ENCODE measurements at places on chromosomes 3 and 15. TPM values are rescaled to one million over a fixed set of nuclear protein-coding genes. Genes with fewer than 3 reads are reported as not detected.
A peak's percentile ranks its signal among the peaks of the same experiment; 100 is the strongest.

Gene NEK10
- 2.8 TPM for total RNA-seq

Gene INTS14
- 51.8 TPM for total RNA-seq

Gene KCNH8
- 0.03 TPM for total RNA-seq

Gene AGBL1
- total RNA-seq: not detected

Gene SEMA5B
- not detected for total RNA-seq

Gene TRPM1
- not detected for total RNA-seq

Gene ADCY5
- 1.6 TPM for total RNA-seq

Gene CLDN1
- 14.2 TPM for total RNA-seq

GRCh38 chr3:114320246-114320645 is 26.4 kb downstream of the TIGIT start:
- no peak for DNase-seq

GRCh38 chr15:84781495-84781894 is 33.1 kb downstream of the ZNF592 start:
- no peak for DNase-seq

- DNase-seq: no peak
Measured at GRCh38 chr3:180922242-180922641, 9.8 kb downstream of the FXR1 start.

- no peak for DNase-seq
Measured at GRCh38 chr3:179720196-179720595, 67.4 kb downstream of the USP13 start.

DNA sequence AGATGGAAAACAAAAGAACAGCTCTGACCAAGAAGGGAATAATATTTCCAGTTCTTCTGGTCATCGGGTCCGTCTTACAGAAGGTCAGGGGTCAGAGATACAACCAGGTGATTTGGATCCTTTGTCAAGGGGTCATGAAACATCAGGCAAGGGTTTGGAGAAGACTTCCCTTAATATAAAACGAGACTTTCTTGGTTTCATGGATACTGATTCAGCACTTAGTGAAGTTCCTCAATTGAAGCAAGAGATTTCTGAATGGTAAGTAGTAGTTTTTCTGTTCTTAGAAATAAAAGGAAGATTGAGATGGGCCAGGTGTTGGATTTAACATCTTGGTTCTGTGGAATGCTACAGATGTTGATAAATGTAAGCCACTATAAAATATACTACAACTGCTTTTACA is 9.5 kb downstream of the MGA start:
- DNase-seq: no peak

GRCh38 chr3:40848421-40848820 is 323.7 kb downstream of the ZNF621 start:
- no peak for DNase-seq

DNA sequence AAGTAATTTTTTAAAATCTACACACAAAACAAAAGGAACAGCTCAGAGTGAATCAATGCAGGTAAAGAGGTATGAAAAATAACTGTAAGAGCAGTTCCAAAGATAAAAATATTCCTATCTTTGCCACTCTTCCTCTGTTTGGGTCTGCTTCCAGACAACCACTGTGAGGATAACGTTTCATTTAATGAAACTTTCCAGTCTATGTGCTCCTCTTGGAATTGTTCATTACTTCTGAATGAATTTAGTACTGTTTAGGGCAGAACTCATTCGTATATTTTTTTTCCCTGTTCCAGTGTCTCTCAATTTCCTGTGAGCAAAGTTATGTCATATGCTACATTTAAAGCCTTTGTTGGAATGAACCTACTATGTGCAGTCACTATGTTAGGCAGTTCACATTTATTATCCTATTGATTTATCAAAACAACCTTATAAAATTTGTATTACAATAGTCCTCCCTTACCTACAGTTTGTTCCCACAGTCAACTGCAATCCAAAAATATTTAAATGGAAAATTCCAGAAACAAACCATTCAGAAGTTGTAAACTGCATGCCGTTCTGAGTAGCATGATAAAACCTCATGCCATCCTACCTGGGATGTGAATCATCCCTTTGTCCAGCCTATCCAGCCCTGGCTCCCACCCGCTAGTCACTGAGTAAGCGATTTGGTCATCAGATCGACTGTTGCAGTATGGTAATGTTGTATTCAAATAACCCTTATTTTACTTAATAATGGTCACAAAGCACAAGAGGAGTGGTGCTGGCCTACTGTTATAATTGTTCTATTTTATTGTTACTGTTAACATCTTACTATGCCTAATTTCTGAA is 98.1 kb downstream of the TMCC1 start:
- no peak for DNase-seq

GRCh38 chr3:137642831-137643230 is 121.3 kb upstream of the SOX14 start:
- no peak for DNase-seq

DNA sequence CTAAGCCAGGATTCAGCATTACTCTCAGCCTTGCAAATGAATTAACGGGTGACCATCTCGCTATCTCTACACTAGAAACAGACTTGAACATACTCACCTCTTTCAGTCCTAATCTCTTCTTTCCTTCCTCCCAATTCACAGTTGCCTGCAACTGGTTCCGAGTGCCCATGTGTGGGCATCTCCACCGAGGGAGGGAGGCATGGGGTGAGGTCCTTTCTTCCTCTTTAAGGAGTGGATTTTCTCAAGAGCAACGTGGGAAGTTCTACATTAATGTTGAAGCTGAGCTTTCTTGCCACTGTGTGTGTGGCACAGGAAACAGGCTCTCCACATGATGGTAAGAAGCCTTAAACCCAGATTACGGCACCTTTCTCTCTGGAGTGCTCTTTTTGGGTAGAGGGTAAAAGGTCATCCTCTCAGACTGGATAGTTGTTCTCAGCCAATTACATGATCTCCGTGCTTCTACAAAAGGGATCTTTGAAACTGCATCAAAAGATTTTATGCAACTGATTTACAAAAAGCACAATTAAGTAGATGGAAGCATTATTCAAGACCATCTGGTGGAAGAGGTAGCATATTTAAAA is 286.8 kb upstream of the NR2F2 start:
- DNase-seq: no peak

- no peak for DNase-seq
Measured at GRCh38 chr3:40765884-40766283, 241.1 kb downstream of the ZNF621 start.

- no peak for DNase-seq
Measured at GRCh38 chr3:64520334-64520733, 167.5 kb downstream of the ADAMTS9 start.

DNA sequence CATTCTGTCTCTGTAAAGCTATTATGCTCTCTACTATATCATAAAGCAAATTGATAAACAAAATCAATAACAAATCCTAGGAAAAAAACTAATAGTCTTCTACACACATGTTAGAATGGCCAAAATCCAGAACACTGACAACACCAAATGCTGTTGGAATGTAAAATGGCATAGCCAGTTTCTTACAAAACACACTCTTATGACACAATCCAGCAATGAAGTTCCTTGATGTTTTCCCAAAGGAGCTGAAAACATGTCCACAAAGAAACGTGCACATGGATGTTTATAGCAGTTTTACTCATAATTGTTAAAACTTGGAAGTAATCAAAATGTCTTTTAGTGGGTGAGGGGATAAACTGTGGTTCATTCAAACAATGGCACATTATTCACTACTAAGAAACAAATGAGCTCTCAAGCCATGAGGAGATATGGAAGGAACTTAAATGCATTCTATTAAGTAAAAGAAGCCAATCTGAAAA is 32.7 kb downstream of the CADM2 start:
- no peak for DNase-seq

DNA sequence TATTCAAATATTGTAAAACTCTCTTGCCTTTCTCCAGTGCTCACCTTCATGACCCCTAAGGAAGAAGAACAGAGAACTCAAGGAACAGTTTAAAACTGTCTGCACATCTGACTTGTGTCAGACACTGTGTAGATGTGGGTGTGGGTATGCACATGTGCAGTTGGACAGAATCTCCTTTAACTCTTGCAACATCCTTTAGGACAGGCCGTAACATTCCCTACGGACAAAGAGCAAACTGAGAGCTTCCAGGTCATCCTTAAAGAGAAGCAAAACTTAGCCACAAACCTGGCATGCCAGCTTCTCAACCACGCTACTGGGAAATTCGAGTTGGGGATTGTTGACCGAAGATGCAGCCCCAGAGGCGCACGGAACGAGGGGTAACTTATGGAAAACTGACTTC is 4.1 kb upstream of the SFMBT1 start:
- DNase-seq: no peak

DNA sequence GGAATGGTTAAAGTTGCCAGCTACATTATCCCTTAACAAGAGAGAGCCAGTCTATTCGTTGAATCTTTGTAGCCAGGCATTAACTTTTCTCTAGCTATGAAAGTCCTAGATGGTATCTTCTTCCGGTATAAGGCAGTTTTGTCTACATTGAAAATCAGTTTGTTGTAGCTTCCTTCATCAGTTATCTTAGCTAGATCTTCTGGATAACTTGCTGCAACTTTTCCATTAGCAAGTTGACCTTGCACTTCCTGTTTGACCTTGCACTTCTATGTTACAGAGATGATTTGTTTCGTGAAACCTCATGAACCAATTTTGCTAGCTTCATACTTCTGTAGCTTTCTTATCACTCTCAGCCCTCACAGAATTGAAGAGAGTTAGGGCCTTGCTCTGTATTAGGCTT is 24.1 kb downstream of the TOPAZ1 start:
- no peak for DNase-seq

GRCh38 chr3:150428562-150428961 is 20.5 kb downstream of the TSC22D2 start:
- DNase-seq: no peak

DNA sequence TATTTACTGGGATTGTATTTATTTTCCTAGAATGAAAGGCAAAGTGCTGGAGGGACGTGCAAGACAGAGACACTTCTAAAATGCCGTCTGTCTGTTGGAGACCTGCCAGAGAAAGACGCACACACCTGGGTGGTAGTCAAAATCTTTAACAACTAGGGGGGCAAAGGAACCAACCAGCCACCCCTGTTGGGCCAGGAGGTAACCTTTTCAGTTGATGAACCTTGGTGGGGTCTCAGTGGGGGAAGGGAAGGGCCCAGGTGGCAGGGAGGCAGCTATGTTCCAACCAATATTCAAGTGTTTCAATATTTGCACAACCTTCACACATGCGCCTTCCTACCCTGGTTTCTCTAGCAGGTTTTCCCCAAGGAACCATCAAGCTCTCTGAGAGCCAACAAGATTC is 99.0 kb downstream of the MEGF11 start:
- no peak for DNase-seq

- peak; percentile 84 for DNase-seq
Measured at GRCh38 chr3:197298945-197299854, 788 bp upstream of the DLG1 start.

DNA sequence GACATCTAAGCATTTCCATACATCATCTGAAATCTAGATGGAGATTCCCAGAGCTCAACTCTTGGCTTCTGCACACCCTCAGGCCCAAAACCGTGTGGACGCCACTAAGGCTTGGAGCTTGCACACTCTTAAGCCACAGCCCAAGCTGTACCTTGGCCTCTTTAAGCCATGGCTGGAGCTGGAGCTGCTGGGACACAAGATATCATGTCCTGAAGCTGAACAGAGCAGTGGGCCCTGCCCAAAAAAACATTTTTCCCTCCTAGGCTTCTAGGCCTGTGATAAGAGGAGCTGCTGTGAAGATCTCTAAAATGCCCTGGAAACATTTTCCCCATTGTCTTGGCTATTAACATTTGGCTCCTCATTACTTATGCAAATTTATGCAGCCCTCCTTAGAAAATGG is 188.7 kb upstream of the MBNL1 start:
- DNase-seq: no peak

- no peak for DNase-seq
Measured at GRCh38 chr15:42576040-42576594, 711 bp downstream of the STARD9 start.

DNA sequence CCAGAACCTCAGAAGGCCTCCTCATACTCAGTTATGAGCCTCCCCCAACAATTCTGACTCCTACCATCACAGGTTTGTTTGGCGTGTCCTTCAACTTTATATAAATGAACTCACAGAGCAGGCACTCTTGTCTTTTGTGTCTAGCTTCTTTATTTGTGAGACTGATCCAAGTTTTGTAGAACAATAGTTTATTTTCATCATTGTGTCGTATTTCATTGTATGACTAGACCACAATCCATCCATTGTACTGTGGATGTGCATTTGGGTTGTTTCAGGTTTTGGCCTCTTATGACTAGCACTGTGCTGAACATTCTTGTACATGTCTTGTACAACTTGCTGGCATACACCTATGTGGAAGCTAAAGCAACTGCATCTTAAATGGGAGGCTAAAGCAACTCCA is 292.8 kb upstream of the LYSMD4 start:
- DNase-seq: no peak

GRCh38 chr3:124621498-124621897 is 108.8 kb upstream of the UMPS start:
- DNase-seq: no peak

DNA sequence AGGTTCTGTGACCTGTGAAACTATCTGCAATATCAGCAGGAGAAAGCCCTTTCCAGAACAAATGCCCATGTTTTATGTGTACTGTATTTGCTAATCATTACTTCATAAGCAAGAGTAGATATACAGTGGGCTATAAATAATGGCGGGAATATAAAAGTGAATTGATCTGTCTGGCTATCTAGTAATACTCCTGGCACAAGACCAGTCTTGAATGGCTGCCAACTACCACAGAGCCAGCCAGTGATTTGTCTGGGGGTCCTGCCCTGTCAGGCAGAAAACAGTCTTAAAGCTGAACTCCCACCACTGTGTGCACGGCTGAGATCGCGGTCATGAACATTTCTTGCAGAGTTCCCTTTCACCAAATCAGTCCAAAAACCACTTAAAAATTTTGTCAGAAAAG is 176.3 kb downstream of the MEIS2 start:
- no peak for DNase-seq

DNA sequence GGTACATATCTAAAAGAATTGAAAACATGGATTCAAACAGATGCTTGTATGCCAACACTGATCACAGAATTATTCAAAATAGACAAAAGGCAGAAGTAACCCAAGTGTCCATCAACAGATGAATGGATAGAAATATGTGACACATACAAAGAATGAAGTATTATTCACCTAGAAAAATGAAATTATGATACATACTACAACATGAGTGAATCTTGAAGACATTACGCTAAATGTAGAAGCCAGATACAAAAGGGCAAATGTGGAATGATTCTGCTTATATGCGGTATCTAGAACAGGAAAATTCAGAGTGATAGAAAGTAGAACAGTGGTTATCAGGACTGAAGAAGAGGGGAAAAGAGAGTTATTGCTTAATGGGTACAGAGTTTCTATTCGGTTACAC is 26.2 kb upstream of the SLC12A8 start:
- DNase-seq: no peak

- no peak for DNase-seq
Measured at GRCh38 chr3:31371484-31372177, 161.1 kb upstream of the STT3B start.

GRCh38 chr3:47444103-47444502 is 31.6 kb downstream of the SCAP start:
- no peak for DNase-seq
